ENCODE measurements at places on chromosomes 2 and 18.
A peak's percentile ranks its signal among the peaks of the same experiment; 100 is the strongest.

DNA sequence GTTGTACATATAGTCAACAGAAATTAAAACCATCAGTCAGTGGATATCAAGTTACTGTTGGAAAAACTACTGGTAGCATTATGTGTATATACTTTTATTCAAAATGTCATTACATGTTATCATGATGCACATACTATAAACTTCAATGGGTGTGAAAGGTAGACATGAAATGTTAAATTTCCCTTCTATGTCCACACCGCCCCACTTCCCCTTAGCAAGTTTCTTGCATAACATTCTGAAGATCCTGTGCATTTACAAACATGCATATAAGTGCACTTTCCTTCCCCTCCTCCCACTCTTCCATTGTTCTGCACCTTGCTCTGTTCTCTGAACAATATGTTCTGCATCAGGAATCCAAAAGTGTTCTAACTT, 16.6 kb upstream of the HK2 start:
- no peak for DNase-seq

DNA sequence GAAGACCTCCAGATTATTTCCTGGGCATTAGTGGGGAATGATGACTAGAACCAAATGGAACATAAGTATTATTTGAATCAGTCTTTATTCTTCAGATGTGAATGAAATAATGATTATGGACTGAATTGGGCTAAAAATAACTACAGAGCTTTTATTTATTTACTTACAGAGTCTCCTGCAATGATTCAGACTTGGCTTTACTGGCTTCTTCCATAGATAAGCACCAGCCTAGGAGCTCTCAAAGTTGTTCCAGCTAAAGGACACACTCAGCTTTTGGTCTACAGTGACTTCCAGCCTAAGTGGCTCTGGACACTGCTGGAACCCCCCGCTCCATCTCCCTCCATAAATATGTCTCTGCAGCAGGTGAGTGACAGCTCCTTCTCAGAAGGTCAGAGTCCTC, 24.3 kb upstream of the ARHGAP25 start:
- no peak for DNase-seq

DNA sequence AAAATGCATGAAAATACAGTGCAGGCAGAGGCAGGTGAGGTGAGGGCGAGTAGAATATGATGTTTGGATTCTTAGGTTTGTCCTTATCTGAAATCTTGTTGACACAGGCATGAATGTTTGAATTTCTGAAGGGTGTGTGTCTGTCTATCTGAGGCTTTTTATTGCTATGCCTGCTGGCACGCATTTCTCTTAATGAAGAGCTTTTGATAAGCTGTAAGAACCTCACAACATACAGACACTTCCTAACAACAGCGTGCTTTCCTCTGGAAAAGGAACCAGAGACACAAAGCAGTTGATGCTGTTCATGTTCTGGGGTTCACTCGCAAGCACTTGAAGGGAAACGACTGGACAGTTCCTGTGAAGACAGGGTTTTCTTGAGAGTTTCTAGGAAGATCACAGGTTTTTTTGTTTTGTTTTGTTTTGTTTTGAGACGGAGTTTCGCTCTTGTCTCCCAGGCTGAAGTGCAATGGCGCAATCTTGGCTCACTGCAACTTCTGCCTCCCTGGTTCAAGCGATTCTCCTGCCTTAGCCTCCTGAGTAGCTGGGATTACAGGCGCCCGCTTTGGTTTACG, 33.3 kb upstream of the CABLES1 start:
- no peak for DNase-seq

- no peak for DNase-seq
Measured at GRCh38 chr2:160207271-160207670, 7.2 kb upstream of the ITGB6 start.

GRCh38 chr2:71727562-71727961, 274.2 kb downstream of the DYSF start:
- DNase-seq: no peak

GRCh38 chr2:148924514-148925178, 49.6 kb downstream of the KIF5C start:
- DNase-seq: no peak

- no peak for DNase-seq
Measured at GRCh38 chr2:10254373-10255188, 48.1 kb upstream of the HPCAL1 start.

DNA sequence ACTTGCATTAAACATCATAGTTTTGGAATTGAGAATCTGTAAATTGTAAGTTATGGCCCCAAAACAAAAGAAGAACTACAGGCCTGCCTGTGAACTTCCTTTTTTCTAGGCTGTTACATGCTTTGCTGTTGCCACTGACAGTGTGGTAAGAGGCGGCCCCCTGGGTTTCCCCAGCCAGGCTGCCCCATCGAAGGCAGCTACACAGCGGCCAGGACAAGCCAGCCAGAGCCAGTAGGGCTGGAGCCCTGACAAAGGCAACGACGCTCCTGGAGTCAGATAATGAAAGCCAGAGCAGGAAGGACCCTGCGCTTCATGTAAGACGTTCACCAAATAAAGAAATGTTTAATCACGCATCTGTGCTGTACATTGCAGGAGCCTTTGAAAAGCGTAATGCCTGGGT, 55.0 kb downstream of the ANKRD44 start:
- DNase-seq: peak; percentile 20

DNA sequence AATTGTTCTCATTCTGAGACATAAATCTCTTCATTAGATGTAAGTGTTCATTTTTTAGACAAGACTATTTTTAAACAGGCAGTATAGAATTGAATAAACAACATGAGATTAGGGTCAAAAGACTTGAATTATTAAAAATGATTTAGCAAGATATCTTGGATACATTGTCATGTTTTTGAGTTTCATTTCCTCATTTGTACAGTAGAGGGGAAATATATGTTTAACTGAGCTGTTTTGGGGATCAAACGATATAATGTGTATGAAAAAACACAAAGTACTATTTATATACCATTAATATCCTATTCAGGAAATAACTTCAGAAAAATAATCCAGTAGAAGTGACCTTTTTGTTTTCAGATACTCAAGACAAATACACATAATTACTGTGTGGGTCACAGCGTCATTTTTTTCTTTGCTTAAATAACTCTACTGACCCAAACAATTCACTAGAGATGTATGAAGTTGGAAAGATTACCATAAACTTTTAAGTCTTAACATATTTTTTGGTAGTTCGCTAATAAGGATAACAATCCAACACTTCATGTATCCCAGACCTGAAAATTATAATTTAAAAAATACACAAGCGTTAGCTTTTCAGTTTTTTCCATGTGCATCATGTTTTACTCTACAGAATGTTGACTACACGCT, 896 bp upstream of the ASXL3 start:
- DNase-seq: no peak

DNA sequence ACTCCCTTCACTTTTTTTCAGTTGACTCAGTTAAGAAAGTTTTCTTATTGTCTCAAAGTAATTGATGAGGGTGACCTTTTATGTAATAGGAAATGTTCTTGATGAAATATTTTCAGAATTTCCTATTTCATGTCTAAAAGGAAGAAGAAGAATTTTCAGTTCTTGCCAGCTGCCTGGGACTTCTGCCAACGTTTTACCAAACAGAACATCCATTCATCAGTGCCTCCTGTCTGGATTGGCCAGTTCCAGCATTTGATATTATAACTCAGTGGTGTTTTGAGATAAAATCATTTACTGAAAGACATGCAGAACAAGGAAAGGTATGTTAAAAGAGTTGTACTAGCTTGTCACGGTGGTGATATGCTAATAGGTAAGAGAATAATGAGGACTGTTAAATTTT, 104.7 kb upstream of the MYO3B start:
- no peak for DNase-seq

GRCh38 chr18:54960197-54960596, 936 bp upstream of the CCDC68 start:
- DNase-seq: no peak
